ENCODE measurements at places on chromosomes 12 and 14.
A peak's percentile ranks its signal among the peaks of the same experiment; 100 is the strongest.

DNA sequence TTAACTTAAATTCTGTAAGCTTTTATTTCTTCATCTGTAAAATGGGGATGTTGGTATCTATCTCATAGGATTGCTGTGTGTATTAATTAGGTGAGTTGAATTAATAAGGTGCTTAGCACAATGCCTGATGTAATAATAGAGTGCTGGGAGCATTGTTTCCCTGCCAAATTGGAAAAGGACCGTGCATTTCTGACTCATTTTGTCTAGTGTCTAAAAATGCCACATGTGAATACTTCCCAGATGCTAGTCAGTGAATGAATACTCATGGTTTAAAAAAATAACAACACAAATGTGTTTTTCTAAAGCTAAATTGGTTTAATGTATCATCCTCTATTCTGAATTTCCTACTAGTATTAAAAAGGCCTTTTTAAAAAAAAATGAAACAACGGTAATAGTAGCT is 45.4 kb upstream of the NEDD1 start:
- DNase-seq, result no peak

DNA sequence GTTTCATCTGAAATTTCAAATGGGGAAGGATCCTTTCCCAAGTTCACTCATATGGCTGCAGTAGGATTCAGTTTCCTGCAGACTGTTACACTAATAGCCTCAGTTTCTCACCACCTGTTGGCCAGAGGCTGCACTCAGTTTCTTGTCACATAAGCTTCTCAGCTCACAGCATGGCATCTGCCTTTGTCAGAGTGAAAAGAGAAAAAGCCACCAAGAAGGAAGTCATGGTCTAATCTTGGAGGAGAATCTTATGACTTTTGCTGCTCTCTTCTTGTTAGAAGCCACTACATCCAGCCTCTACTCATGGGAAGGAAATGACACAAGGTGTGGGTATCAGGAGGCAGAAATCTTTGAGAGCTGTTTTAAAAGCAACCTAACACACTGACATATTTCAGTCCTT is 39.4 kb upstream of the BTG1 start:
- DNase-seq, result no peak

GRCh38 chr12:95118788-95119179 is 45.4 kb upstream of the NR2C1 start:
- no peak for DNase-seq

DNA sequence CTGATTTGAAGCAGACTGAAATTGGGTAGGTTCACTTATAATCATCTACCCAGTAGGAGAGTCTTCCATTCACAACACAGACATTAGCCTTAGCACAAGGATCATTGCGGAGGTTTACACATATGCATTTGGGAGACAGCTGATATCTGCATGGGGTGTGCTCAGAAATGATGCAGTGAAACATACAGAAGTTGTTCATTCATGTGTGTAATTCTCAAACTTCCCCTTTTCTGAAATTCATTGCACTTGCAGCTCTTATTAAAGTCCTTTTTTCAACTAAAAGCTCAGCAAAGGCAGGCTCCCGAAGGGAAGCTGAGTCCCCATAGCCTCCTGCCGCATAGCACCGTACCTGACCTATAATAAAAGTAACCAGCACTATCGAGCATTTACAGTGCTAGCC is 218.3 kb upstream of the CRY1 start:
- no peak for DNase-seq

GRCh38 chr12:124210991-124211577 is 83.8 kb upstream of the RFLNA start:
- DNase-seq, result no peak

- DNase-seq, result peak; percentile 84
These were observed 54.5 kb downstream of the VCPKMT start for GRCh38 chr14:50061664-50062437.

DNA sequence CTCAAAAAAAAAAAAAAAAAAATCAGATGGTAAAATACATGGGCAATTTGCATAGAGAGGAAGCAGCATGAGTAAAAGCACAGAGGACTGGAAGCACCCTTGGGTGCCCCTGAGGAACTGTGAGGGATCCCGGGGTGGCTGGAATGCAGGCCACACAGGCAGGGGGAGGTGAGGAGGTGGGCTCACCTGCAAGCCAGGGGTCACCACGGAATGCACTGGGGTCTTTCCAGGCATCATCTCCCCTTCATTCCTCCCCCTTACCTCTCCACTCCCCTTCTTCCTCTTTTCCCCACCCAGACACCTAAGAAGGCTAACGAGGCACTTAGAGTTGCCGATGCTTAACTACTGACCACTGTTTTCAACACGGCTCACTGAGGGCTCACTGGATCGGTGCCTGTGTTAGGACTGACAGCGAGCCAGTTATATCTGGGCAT is 14.4 kb upstream of the HIP1R start:
- DNase-seq, result no peak

- no peak for DNase-seq
These were observed 34.0 kb upstream of the ETV6 start for GRCh38 chr12:11615481-11615880.

GRCh38 chr12:97464385-97465321 is 2.0 kb downstream of the RMST start:
- peak; percentile 48 for DNase-seq

DNA sequence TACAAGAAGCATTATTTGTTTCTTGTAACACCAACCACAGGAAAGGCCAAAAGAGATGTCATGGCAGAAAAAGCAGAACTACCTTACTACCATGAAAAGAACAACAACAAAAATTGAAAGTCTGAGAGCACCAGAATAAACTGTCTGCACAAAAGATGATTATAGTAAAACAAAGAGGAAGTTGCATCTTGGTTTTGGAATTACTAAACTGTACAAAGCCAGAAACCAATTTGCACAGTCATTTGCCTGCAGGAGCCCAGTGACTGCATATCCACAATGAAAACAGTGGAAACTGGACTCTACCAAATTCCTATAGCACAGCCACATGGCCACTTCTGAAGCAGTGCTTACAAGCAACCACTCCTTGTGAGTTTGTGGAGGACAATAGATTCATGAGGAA is 276.2 kb downstream of the SSPN start:
- no peak for DNase-seq

- DNase-seq, result no peak
These were observed 135.2 kb downstream of the RERGL start for GRCh38 chr12:17954788-17955187.

DNA sequence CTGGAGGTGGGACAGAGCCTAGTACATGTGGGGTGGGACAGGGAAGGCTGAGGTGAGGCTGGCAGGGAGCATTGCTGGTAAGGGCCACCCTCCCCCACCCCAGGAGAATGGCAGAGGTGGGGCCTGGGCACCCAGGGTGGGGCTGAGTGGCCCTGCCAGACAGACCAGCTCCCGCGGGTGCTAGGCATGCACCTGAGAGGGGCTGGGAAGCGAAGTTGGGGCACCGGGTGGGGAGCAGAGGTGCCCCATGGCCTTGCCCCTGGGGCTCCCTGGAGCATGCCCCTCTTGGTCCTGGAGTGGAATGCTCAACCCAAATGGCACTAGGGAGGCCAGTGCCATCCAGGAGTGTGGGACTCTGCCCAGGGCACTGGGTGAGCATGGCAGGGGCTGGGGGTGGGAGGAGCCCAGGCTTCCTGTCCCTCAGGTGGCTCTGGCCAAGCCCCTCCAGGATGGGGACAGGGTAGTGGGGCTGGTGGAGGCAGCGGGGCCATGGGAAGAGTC is 1.3 kb downstream of the TNFAIP2 start:
- DNase-seq, result no peak

DNA sequence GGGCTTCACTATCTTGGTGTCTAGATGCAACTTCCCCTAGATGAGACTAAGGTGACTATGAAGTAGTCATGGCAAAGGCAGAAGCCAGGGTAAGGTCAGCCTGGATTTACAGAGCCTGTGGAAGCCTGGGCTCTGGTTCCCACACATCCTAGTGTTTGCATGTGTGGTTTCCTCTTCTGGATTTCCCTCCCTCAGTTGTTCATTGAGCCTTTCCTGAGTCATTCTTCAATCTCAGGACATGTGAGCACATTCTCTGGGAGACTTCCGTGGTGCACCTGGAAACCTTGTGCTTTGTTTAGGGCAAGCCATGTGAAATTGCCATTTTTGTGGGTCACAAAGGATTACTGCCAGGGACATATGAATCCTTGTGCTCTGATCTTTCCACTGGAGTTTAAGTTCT is 236.6 kb downstream of the C12orf75 start:
- DNase-seq, result no peak

DNA sequence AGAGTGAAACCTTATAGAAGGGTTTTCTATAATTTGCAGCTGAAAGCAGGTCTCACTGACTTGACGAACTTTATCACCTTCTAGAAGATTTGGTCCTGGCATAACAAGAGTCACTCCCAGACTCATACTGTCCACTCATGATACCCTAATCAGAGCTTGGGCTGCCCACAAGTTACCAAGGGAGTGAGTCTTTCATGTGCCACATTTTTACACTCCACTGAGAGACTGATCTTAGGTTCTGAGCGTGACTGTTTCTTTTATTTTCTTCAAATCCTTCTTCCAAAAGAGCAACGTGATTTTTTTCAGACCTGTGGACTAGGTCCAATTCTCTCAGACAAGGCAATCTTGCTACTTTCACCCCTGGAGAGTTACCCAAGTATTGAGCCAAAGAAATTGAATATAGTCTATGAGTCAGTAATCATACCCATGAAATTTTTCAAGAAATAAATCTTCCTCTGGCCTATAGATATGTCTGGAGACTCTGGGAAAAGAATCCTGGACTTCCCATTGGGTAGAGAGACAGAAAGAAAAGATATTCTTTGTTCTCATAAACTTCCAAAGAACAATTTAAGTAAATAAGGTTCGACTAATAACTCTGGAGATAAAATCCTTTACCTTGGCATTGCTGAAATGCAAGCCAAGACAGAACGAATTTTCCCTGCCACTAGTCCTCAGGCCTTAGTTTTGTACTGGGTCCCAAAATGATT is 26.9 kb downstream of the SIX1 start:
- DNase-seq, result no peak

- no peak for DNase-seq
These were observed 97.0 kb upstream of the NEDD1 start for GRCh38 chr12:96810057-96810456.

DNA sequence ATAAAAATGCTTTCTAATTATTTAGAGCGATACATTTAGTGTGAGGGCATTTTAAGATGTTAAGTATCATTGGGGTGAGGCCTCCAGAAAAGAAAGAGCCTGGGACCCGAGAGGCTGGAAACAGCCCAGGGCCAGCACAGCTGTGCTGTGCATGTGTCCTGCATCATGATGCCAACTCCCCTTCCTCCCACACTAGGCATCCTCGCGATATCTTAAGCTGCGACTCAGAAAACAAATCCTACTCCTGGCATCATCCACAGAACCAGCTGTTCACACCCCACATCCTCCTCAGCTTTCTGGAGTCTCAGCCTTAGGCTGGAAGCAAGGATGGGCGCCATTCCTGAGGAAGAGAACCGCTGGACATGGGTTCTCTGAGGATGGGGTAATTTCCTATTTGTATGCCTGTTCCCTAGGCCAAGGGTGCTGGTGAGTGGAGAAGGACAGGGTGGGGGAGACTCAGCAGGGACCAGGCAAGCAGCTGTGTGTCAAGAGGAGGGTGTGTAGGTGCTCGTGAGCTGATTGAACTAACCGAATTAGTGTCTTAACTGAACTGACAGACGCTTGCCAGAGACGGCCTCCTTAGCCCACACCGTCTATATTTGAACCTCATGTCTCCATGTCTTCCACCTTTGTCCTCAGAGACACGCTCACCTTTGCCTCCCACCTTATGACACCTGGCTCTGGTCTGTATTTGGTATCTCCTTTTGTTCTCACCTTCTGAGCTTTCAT is 15.6 kb upstream of the MCRS1 start:
- peak; percentile 20 for DNase-seq

DNA sequence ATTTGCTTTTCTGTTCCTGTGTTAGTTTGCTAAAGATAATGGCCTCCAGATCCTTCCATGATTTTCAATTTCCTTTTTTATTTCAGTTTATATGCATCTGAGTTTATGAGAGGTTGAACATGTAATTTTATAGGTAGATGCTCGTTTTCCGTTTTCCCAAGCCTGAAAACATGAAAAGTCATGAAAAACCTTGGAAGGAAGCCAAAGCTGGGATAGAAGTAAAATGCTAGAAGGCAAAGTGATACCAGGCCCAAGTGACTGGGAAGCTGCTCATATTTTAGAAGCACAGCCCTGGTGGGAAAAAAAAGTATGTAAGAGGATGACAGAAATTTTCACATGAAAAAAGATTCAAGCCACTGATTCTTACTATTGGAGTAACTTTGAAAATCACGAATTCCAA is 290.8 kb downstream of the PRKD1 start:
- no peak for DNase-seq

- DNase-seq, result peak; percentile 82
These were observed 663 bp downstream of the PTGER2 start for GRCh38 chr14:52314595-52315354.

DNA sequence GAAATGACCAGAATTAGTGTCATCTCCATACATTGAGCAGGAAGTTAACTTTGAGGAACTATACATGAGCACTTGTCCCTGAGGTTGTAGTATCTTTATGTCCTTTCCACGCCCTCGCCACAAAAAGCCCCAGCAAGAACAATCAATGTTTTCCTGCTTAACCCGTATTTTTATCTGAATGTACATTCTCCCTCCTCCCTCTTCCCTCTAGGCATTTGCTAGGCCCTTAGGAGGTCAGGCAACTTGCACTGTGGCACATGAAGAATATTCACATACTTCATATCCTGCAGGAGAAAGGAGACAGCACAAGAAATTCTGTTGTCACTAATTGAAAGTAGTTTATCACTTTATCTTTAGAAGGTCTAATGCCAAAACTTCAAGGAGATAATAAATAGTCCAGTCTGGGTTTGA is 18.1 kb upstream of the DUSP6 start:
- DNase-seq, result no peak

GRCh38 chr14:95260537-95261361 is 59.0 kb downstream of the CLMN start:
- DNase-seq, result no peak
